ENCODE measurements at places on chromosomes 2 and 18.

GRCh38 chr2:98805412-98806171 lies 74.7 kb upstream of the MGAT4A start:
- H3K36me3 ChIP-seq, result peaks cover 3% of the 10 kb centered on the region
- peaks cover 5% of the 10 kb centered on the region for H3K4me1 ChIP-seq
- no peak for DNase-seq
- no peak overlapping the region for H3K27ac ChIP-seq
- H3K27me3 ChIP-seq, result peaks cover 5% of the 10 kb centered on the region

GRCh38 chr2:232336241-232336736 lies 42.3 kb upstream of the ALPP start:
- peaks cover 7% of the 10 kb centered on the region for H3K36me3 ChIP-seq
- no peaks in the 10 kb centered on the region for H3K27me3 ChIP-seq
- DNase-seq, result no peak
- H3K4me1 ChIP-seq, result no peaks in the 10 kb centered on the region
- H3K4me3 ChIP-seq, result no peak overlapping the region

DNA sequence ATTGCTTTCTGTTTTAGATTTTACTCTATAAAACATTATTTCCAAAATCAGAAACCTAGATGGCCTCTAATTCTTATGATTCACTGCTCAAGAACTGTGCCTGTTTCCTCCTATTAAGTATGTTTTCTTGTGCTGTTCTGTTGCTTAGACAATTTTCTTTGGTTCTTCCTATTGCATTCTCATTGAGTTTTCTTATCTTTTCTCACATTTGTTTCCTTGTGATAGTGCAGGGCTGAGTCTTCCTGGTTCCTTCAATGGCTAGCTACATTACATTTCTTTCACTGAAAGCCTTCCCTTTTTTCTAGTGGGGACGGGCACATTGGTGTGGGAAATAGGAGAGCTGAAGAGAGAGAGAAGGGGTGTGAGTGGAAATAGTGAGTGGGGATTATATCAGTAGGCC lies 183.4 kb downstream of the CALCRL start:
- H3K27me3 ChIP-seq, result no peaks in the 10 kb centered on the region
- no peak for DNase-seq
- H3K27ac ChIP-seq, result no peak overlapping the region
- H3K4me3 ChIP-seq, result no peak overlapping the region
- H3K36me3 ChIP-seq, result no peaks in the 10 kb centered on the region
- no peaks in the 10 kb centered on the region for H3K4me1 ChIP-seq

DNA sequence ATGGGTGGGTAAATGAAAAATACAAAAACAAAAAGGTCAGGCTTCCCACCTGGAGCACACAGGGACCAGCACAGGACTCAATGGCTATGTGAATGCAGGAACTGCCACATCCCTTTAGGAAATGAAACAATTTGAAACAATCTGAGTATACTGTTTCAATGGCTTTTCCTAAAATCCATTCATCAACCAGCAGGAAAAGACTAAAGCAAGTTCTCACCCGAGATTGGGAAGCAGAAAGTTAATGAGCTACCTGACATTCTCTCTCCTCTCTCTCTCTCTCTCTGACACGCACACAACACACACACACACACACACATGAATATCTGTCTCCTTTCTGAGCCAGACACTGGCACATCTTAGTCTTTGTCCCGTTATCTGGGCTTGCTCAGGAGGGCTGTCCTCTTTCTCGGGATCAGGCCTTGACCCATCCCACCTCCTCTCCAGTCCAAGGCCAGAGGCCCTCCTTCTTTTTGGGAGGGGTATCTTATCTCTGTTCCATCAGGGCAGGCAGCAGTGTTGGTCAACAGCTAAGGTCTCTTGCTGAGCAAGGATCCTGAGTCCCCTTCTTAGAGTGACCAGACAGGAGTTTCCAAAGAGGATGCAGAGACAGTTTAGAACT lies 11.6 kb upstream of the LRRFIP1 start:
- H3K4me1 ChIP-seq, result peaks cover 4% of the 10 kb centered on the region
- no peak overlapping the region for H3K4me3 ChIP-seq
- DNase-seq, result no peak
- no peak overlapping the region for H3K27ac ChIP-seq

DNA sequence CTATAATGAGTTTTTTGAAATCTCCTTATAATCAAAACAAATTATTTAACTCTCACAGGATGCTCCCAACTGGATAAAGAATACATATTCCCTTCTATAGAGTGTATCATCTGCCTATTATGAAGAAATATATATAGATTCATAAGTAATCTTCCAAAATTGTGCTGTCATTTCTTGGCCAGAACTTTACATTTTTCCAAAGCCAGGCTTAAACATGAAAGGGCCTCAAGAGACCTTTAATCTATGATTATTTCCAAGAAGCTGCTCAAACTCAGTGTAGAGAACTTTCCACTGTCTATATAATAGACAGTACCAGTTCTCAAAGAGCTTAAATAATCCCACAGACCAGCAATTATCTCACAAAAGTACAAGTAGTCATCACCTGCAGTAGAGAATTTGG lies 211.0 kb downstream of the AKAIN1 start:
- H3K27me3 ChIP-seq, result no peaks in the 10 kb centered on the region
- no peaks in the 10 kb centered on the region for H3K36me3 ChIP-seq
- H3K4me1 ChIP-seq, result no peaks in the 10 kb centered on the region
- no peak for DNase-seq
- no peak overlapping the region for H3K4me3 ChIP-seq

DNA sequence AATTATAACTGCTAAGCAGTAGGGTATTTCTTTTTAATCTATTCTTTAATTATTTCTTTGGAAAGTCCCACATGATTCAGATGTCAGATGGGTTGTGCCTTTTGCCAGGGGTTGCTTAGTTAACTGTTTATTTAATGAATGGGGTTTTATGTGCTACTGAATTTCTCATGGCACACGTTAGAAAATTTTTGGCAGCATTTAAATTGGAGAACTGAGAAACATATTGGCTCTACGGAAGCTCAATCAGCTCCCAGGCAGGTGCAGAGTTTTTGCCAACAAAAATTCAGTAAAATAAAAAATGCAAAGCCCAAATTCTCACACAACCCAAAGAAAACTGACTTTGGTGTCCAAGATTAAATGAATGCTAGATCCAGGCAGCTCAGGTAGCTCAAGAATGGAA lies 467.2 kb downstream of the NRXN1 start:
- H3K4me1 ChIP-seq, result no peaks in the 10 kb centered on the region
- no peaks in the 10 kb centered on the region for H3K27me3 ChIP-seq
- H3K36me3 ChIP-seq, result no peaks in the 10 kb centered on the region
- DNase-seq, result no peak
- H3K27ac ChIP-seq, result no peak overlapping the region

GRCh38 chr2:241123816-241124536 lies 21.9 kb upstream of the MTERF4 start:
- H3K27me3 ChIP-seq, result no peaks in the 10 kb centered on the region
- no peak overlapping the region for H3K27ac ChIP-seq
- H3K4me3 ChIP-seq, result no peak overlapping the region
- no peak for DNase-seq
- peaks cover 3% of the 10 kb centered on the region for H3K36me3 ChIP-seq

DNA sequence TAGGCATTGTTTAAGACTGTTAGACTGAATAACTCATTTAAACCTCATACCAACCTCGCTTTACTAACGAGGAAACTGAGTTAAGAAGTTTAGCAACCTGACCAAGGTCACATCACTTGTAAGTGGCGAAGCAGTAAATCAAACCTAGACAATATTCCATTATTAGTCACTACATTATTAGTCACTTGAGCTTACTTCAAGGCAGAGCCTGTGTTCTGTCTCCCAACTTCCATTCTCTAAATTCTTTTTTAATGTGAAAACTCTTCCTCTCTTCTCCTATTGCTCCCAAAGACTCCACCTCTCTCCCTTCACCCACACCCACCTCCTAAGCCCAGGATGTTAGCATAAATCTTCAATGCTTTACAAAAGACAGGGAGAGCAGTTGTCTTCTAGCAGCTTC lies 156.5 kb downstream of the ARL6IP6 start:
- no peak for DNase-seq
- H3K27me3 ChIP-seq, result peaks cover 13% of the 10 kb centered on the region
- H3K27ac ChIP-seq, result no peak overlapping the region
- no peaks in the 10 kb centered on the region for H3K4me1 ChIP-seq
- no peak overlapping the region for H3K4me3 ChIP-seq
- H3K36me3 ChIP-seq, result no peaks in the 10 kb centered on the region

DNA sequence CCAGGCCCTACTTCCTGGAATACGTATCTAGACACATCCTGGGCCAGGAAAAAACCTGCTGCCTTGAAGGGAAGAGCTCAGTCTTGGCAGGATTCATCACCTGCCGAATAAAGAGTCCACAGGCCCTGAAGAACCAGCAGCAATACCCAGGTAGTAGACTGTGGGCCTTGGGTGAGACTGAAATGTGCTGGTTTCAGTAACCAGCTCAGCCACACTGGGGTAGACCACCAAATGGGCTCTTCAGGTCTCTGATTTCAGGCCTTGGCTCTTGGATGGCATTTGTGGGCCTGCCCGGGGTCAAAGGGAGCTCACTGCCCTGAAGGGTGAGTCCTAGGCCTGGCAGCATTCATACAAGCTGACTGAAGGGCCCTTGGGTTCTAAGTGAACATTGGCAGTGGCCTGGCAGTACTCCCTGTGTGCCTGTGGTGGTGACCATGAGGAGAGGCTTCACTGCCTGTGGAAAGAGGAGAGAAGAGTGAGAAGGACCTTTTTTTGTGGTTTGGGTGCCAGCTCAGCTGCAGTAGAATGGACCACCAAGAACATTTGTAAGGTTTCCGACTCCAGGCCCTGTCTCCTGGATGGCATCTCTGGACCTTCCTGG lies 175.1 kb downstream of the ANKRD30B start:
- peaks cover 12% of the 10 kb centered on the region for H3K4me1 ChIP-seq
- H3K36me3 ChIP-seq, result no peaks in the 10 kb centered on the region
- H3K27me3 ChIP-seq, result no peaks in the 10 kb centered on the region
- H3K27ac ChIP-seq, result no peak overlapping the region
- DNase-seq, result no peak
- H3K4me3 ChIP-seq, result no peak overlapping the region

GRCh38 chr2:104563398-104563996 lies 290.4 kb upstream of the POU3F3 start:
- H3K4me3 ChIP-seq, result no peak overlapping the region
- no peak overlapping the region for H3K27ac ChIP-seq
- DNase-seq, result no peak
- no peaks in the 10 kb centered on the region for H3K4me1 ChIP-seq

DNA sequence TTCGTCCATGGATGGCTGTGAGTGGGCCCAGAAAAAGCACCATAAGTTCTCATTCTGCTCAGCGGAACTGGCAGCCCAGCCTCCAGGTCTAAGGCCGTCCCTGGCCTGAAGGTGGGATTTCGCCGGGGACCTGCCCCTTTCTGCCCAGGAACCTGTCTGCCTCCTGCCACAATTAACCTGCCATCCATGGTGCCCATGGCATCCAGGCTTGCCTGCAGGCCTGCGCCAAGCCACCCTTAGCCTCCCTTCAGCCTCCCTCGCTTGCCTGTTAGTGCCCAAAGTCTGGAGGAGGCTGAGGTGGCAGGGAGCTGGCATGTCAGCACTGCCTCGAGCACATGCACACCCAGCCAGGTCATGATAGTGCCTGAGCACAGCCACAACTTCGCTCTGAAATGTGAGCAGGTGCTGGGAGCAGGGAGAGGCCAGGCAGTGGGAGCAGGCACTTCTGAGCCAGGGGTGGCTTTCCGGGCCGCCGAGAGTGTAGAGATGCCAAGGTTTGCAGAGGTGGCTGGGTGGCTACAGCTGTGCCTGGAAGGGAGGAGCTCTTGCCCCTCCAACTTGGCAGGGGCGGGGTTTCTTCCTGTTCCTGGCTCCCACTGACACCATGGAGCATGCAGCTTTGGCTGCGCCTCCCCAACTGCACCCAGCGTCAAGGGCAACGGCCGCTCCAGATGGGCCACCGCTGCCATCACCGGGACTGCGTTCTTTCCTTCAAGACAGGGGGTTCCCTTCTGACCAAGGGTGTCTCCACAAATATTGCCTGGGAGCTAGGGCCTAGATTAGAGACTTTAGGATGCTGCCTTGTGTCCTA lies 648.9 kb upstream of the VRK2 start:
- no peaks in the 10 kb centered on the region for H3K27me3 ChIP-seq
- DNase-seq, result no peak
- no peaks in the 10 kb centered on the region for H3K36me3 ChIP-seq

DNA sequence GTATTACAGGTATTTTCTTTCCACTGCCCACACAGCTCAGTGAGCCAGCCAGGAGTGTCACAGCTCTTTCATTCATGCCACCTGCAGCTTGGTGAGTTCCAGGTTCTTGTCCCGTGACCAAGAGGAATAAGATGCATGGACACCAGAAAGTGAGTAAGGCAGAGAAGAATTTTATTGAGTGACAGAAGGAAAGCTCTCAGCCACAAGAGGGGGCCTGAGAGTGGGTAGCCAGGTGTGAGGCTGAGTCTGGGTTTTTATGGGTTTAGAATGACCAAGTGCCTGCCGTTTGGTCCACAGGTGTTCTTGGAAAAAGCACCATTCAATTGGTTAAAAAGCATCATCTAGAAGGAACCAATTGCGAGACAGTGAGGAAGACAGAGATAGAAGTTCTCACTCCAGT lies 1097.1 kb upstream of the SLC39A10 start:
- no peaks in the 10 kb centered on the region for H3K27me3 ChIP-seq
- no peak overlapping the region for H3K4me3 ChIP-seq
- H3K36me3 ChIP-seq, result no peaks in the 10 kb centered on the region
- no peak overlapping the region for H3K27ac ChIP-seq
- DNase-seq, result no peak
- H3K4me1 ChIP-seq, result no peaks in the 10 kb centered on the region

GRCh38 chr2:25071966-25072365 lies 30.1 kb downstream of the EFR3B start:
- no peaks in the 10 kb centered on the region for H3K36me3 ChIP-seq
- H3K4me3 ChIP-seq, result no peak overlapping the region
- peaks cover 16% of the 10 kb centered on the region for H3K27me3 ChIP-seq
- H3K4me1 ChIP-seq, result no peaks in the 10 kb centered on the region
- H3K27ac ChIP-seq, result no peak overlapping the region

DNA sequence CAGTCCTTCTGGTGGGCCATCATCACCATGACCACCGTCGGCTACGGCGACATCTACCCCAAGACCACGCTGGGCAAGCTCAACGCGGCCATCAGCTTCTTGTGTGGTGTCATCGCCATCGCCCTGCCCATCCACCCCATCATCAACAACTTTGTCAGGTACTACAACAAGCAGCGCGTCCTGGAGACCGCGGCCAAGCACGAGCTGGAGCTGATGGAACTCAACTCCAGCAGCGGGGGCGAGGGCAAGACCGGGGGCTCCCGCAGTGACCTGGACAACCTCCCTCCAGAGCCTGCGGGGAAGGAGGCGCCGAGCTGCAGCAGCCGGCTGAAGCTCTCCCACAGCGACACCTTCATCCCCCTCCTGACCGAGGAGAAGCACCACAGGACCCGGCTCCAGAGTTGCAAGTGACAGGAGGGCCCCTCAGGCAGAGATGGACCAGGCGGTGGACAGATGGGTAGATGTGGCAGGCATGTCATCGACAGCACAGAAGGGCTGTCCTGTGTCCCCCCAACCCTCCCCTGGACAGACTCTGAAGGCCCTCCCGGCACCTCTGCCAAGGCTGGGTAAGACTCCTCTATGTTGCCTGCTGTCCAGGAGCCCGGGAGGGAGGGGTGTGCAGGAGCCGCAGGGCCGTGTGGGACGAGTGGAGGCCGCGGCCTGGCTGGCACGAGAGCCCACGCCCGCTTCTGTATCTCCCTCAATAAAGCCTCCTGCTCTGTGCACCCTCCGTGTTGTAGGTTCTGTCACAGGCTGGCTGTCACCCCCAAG lies 2.0 kb downstream of the KCNF1 start:
- H3K27ac ChIP-seq, result no peak overlapping the region
- no peaks in the 10 kb centered on the region for H3K36me3 ChIP-seq
- H3K4me3 ChIP-seq, result peak overlapping the region; percentile 53
- no peak for DNase-seq
